Neuronal stem cell (in vitro differentiated cells): ENCODE measurements at places on chromosomes 13 and 19.

- no peak for DNase-seq
Measured at GRCh38 chr19:1274081-1274851, 1.1 kb upstream of the FAM174C start.

DNA sequence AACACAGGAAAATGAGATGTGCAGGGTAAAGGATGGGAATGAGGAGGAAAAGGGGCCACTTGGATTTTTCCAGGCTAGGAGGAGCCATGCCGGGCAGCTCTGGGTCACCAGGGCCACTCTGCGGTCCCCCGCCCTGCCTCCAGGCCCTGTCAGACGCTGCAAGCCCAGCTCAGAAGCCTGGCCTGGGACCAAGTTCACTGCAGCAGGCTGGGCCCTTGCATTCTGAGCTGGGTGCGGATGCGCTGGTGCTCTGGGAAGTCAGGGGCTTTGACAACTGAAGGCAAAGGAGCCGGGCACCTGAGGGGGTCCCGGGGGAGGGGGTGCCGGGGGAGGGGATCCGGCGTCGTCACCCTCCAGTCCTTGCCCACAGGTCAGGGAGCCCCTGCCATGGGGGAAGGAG, 77.5 kb downstream of the WTIP start:
- no peak for DNase-seq

DNA sequence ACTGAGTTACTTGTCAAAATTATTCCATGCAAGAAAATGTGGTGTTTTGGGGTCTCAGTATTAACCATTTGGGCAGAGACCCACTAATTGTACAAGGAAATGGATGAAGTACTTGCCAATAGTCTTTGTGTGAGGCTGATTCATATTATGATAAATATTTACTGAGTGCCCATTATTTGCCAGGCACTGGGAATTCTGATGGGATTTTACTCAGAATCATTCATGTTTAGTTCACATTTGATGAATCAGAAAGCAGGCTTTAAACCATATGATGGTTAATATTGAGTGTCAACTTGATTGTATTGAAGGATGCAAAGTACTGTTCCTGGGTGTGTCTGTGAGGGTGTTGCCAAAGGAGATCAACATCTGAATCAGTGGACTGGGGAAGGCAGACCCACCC, 66.2 kb upstream of the SOX21 start:
- no peak for DNase-seq

- no peak for DNase-seq
Measured at GRCh38 chr13:35179494-35179893, 237.4 kb downstream of the NBEA start.

DNA sequence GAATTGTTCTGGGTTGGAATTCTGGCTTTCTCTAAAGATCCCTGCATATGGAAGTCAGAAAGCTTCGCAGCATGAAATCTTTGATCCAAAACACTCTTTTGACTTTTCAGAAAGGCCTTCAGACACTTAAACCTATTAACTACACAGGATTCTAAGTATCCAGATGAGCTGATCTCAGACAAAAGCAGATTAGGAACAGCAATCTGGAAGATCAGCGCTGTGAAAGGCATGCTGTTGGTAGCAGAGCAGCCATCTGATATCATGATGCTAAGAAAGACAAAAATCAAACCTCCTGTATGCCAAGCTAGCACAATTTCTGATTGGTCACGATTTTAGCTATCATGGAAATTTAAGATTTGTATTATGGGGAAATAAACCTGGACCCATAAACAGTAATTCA, 589.9 kb downstream of the GPC5 start:
- DNase-seq = peak; percentile 4

DNA sequence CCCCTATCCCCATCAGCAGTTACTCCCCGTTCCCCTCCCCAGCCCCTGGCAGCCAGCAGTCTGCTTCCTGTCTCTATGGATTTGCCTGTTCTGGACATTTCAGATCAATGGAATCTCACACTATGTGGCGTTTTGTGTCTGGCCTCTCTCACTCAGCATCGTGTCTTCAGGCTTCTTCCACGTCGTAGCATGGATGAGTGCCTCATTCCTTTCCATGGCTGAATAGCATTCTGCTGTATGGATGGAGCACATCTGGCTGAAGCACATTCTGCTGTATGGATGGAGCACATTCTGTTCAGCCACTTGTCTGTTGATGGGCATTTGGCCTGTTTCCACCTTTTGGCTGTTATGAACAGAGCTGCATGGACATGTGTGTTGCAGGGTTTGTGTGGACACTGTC, 29.5 kb downstream of the CRTC1 start:
- no peak for DNase-seq

GRCh38 chr13:27022571-27023311, 148.9 kb downstream of the USP12 start:
- no peak for DNase-seq

- DNase-seq = no peak
Measured at GRCh38 chr13:94419304-94419924, 60.1 kb downstream of the DCT start.

GRCh38 chr13:22108979-22109378, 438.1 kb downstream of the FGF9 start:
- no peak for DNase-seq

- no peak for DNase-seq
Measured at GRCh38 chr13:61486496-61486895, 70.8 kb upstream of the PCDH20 start.

DNA sequence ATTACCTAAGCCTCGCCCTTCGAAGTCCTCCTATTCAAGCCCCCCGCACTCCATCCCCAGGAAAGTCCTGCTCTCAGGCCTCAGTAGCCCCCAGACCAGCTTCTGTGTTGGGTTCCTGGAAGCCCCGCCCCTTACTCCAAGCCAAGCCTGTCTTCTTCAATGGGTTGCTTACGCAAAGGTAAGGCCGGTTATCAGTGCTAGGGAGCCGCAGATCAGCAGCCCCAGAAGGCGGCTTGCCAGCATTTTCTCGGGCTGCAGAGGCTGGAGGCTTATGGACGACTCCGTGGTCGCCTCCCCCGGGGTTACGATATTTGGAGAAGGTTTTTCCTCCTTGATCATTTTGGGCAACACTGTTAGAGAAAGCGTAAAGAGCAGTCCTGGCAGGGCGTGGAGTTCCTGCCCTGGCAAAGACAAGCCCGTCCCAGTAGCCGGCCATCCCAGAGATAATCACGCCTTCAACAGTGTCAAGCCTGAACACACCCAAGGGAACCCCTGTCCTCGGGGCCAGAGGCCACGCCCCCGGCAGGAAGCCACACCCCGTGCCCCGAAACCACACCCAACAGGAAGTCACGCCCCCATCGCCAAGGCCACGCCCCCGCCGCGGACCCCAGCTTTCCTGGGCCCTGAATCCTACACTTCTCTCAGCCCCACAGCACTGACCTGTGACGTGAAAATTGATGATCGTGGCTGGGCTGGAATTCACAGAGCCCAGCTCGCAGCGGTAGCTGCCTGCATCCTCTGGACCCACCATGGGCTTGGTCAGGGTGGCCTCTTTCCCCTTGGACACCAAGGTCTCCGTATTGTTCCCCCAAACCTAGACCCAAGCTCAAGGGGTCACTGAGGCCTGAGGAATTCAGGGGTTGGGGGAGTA, 954 bp upstream of the RASIP1 start:
- DNase-seq = no peak

DNA sequence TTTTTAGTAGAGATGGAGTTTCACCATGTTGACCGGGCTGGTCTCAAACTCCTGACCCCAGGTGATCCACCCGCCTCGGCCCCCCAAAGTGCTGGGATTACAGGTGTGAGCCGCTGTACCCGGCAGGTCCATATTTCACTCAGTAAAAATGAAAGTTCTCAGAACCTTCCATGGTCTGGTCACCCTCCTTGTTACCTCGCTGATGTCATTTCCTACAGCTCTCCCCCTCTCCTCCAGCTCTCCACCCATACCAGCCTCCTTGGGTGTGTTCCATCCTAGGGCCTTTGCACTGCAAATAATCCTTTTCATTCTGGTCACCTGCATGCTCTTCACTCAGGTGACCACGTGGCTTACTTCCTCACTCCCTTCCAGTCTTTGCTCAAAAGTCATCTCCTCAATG, 78.2 kb upstream of the TNFSF11 start:
- DNase-seq = no peak

DNA sequence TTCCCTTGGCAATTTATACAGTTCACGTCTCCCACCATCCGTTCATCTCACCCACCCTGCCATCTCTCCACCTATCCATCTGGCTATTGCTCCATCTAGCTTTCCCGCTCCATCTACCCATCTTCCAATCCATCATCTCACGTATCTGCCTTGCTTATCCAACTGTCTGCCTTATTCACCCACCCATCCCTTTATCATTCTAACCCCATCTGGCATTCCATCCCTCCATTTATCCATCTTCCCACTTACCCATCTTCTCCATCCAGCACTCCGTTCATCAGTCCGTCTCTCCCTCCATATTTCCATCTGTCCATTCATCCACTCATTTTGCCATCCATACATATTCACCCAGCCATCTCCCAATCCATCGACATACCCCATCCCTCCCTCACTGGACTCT, 10.0 kb downstream of the RPS16 start:
- DNase-seq = no peak

GRCh38 chr19:6527893-6528543, 2.8 kb upstream of the TNFSF9 start:
- no peak for DNase-seq

- no peak for DNase-seq
Measured at GRCh38 chr19:48094855-48095203, 15.8 kb downstream of the PLA2G4C start.

DNA sequence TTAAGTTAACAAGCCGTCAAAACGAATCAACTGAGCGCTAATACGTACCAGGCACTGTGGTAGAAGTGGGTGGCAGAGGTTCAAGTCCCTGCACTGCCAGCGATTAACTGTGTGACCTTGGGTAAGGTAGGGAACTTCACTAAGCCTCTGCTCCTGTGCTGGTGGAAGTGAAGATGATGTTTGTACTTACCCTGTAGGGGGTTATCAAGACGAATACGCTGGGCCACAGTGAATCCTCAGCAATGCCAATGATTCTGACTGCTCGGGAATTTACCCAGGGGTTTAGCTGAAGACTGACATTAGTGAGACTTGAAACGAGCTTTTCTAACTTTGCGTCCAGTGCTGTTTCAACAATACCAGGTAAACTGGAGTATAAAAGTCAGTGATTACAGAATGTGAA, 305.3 kb downstream of the FGF9 start:
- DNase-seq = no peak

- no peak for DNase-seq
Measured at GRCh38 chr19:35037716-35038622, 3.6 kb upstream of the HPN start.

- DNase-seq = no peak
Measured at GRCh38 chr19:645912-646778, 6.5 kb downstream of the FGF22 start.
